Amniotic stem cell (primary cell): ENCODE measurements at places on chromosomes 6 and 20.

- no peak for DNase-seq
Measured at GRCh38 chr6:81977486-81977885, 225.0 kb upstream of the TENT5A start.

- DNase-seq = no peak
Measured at GRCh38 chr20:23679133-23680092, 9.4 kb downstream of the CST4 start.

DNA sequence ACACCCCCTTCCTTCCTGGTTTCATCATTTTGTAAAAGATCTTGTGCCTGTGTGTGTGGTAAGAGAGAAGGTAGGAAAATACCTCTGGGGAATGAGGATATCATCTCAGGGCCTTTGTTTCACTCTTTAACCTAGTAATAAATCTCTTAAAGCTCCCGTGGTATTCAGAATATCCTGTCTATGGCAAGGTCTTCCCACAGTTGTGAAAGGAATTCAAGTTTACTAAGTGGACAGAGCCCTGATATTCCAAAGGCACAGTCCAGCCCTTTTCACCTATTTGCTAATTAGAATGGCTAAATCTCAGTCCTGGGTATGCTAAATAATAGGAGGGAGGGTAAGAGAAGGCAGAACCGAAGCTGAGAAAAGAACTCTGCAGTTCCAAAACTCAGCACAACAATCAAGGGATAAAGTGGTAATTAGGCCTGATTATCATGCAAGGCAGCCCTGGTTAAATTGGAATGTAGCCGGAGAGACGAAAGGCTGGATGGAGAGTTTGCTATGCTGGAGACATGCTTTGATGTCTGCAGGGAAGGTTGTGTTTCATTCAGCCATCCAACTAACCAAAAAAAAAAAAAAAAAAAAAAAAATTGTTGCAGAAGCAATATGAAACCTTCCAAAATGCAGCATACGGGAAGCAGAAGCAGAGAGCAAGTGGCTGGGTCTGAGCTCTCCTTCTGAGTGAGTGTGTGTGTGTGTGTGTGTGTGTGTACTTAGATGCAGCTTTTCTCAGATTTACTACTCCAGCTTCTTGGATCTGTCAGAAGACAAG is 28.5 kb upstream of the PIM1 start:
- no peak for DNase-seq

GRCh38 chr6:109322825-109323224 is 59.4 kb downstream of the CD164 start:
- DNase-seq = no peak

- no peak for DNase-seq
Measured at GRCh38 chr20:58976061-58976730, 4.9 kb upstream of the NELFCD start.

GRCh38 chr20:46334303-46334904 is 26.1 kb upstream of the CDH22 start:
- DNase-seq = no peak

- no peak for DNase-seq
Measured at GRCh38 chr6:126188279-126188909, 151.5 kb upstream of the CENPW start.

GRCh38 chr20:12016291-12016690 is 98.6 kb downstream of the BTBD3 start:
- DNase-seq = no peak

GRCh38 chr20:44153636-44154043 is 33.3 kb downstream of the JPH2 start:
- no peak for DNase-seq

GRCh38 chr6:43452896-43453295 is 2.5 kb downstream of the DLK2 start:
- DNase-seq = no peak

- no peak for DNase-seq
Measured at GRCh38 chr20:36435592-36436541, 105.5 kb upstream of the MYL9 start.

DNA sequence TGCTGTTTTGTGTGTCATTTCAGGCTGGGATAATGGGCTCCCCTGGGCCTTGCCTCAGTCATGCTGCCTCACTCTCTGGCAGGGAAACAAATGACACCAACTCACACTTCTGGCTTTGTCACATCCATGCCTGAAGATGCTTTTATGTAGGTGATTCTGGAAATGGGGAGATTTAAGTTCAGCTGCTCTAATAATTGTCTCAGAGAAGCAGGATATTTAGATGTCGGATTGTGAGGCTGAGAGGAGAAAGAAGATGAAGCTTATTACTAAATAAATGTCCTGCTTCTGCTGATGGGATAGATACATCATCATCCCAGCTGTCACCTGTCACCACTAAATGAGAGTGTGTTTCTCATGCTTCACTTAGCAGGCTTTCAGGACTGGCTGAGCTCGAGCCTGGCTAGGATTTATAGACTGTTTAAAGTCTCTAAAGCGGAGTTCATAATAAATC is 480.2 kb upstream of the SPTLC3 start:
- no peak for DNase-seq

- DNase-seq = no peak
Measured at GRCh38 chr6:137427656-137428290, 66.4 kb downstream of the OLIG3 start.

GRCh38 chr20:38432292-38432691 is 2.8 kb downstream of the SNHG17 start:
- no peak for DNase-seq

- DNase-seq = no peak
Measured at GRCh38 chr6:26593278-26594130, 3.2 kb upstream of the ABT1 start.

DNA sequence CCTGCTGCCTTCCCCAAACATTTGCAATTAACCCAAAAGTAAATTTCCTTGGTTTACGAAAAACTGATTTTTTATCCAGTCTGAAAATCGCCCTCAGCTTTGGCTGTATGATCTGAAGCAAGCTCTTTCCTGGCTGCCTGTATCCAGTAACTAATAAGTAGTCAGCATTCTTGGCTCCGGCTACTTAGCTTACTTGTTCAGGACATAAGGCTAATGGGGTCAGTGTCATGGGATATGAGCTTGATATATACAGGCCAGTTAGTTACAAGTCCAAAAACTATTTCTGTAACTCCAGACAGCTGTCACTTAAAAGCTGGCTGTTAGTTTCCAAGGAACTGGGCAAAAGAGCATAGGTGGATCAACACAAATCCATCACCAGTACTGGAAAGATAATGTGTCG is 56.2 kb downstream of the KHDC1L start:
- DNase-seq = no peak

DNA sequence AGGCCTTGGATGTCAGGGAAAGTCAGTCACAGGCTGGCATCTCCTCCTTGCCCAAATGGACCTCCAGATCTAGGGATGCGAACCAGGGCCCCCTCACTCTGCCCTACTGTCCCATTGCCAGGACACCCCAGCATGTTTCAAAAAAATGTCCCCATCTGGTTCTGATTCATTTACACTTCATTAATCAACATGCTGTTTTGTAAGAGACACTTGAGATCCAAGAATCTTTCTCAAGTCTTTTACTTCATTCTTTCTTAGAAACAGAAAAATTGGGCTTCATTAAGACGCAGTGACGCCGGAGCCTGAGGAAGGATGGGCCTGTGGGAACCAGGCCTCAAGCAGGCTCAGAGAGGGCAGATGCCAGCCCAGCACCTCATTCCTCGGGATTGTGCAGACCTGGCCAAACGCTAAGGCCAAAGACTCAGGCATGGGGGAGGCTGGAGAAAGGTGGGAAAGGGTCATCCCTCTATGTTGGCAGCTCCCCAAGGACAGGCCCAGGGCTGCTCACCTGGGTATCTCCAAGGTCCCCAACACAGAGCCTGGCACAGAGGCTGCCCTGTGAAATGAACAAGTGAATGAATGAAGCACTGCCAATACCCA is 3.8 kb downstream of the RSPO4 start:
- no peak for DNase-seq

GRCh38 chr6:45927421-45928320 is 88.0 kb downstream of the CLIC5 start:
- DNase-seq = no peak

GRCh38 chr6:156890627-156891314 is 113.6 kb downstream of the ARID1B start:
- DNase-seq = no peak

DNA sequence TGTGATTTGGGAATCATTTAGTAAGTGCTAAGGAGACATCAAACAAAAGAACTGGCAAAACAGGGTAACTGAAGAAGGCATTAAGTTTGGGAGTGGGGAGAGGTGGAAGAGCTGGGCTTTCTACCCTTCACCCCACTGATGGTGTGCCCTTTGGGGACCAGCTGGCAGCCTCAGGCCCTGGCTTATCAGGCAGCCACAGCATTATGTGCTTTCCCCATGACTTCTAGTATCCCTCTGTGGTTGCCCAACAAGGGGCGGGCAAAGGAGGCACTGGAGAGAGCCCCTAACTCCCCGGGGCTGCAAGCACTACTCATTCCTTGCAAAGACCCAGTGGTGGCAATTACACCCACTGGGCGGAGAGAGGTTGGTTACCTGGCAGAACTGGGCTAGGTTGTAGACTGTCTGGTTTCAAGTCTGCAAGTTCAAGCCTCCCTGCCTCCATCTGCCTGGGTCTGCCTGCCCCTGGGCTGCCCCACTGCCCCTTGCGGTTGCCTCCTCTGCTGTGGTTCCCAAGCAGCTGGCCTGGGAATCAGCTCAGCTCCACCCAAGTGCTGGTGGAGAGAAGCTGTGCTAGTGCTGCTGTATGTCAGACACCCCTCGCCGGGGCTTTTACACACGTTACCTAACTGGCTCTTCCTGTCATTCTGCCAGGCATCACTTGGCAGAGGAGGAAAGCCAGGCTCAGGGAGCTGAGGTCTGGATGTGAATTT is 29.9 kb downstream of the KCNK5 start:
- DNase-seq = no peak

DNA sequence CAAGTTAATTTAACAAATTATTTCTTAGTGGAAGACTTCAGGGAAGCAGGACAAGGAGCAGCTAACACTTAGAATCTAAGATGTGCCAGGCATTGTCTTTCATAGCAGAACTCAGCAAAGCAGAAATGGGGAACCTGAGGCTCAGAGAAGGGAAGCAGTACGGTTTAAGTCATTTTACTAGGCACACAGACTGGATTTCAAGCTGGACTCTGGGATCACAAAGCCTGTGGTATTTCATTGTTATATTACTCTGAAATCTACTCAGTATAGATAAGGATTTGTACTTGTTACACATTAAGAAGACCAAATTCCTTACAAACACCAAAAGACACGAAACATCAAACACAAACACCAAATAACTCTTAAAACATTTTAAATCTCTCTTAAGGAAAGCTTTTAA is 199.6 kb downstream of the ISM1 start:
- no peak for DNase-seq

DNA sequence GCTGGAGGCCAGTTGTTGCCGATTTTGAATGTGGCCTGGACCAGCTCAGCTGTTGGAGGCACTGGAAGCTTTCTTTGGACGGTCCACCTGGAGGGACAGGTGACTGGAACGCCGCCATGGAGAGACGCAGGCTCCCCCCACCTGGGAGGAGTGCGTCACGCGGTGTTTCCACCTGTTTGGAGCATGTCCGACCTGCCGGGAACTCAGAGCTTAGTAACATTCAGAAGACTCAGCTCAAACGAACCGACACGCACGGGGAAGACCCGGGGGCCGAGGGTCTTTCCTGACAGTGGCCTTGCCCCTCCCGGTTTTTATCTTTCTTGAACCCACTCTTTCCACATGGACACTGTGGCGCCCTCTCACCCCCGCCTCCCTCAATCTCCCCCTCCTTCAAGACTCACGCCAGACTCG is 141.6 kb downstream of the SMOC2 start:
- no peak for DNase-seq

- no peak for DNase-seq
Measured at GRCh38 chr6:139570166-139570565, 195.7 kb upstream of the CITED2 start.

- DNase-seq = no peak
Measured at GRCh38 chr20:58475466-58475865, 39.7 kb downstream of the APCDD1L start.

GRCh38 chr6:35668096-35668495 is 20.6 kb downstream of the FKBP5 start:
- DNase-seq = no peak

DNA sequence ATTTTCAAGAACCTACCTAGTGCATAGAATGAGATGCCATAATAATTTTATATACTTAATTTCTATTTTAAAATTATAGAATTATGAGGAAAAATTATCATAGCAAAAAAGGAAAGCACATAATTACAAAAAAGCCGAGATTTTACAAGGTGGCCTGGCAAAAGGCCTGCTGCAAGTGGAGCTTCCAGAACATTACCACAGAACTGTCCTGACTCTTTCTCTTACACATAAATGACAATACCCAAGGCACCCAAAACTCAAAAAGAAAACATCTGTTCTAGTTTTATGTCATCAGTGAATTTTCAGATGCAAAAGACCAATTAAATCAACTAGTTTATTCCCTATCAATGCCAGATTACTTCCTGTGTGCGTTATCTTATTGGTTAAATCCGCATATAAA is 74.2 kb downstream of the FILIP1 start:
- DNase-seq = no peak

DNA sequence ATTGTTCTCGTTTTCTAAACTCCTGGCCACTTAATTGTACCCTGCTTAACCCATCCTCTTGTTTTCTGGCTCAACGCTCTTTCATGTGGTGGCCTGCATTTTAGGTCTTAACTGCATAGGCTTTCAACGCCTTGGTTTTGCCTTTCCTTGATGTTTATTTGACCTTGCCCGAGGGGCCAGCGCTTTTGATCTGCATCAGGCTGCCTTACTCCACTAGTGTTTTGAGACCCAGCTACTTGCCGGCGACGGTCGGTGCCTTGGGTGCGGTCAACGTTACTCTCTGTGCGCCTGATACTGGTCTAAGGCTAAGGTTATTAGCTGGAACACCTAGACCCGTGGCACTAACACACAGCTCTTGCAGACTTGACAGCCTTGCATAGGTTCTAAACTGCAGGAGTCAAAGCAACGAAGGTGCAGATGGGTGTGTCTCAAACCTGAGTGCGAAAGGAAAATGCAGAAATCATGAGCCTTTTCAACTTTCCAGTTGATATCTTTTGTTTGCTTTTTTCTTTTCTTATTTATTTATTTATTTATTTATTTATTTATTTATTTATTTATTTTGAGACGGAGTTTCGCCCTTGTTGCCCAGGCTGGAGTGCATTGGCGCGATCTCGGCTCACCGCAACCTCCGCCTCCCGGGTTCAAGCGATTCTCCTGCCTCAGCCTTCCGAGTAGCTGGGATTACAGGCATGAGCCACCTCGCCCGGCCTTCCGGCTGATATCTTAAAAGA is 138.8 kb downstream of the HFE start:
- no peak for DNase-seq

GRCh38 chr6:148682990-148683389 is 63.8 kb upstream of the UST start:
- no peak for DNase-seq
